Activated naive CD8-positive, alpha-beta T cell treated with anti-CD3 and anti-CD28 coated beads, Interleukin-2, amount 10 ng/mL, durations not matched to agents 7 days and 5 days (primary cell): ENCODE measurements at places on chromosomes 5 and 9.

DNA sequence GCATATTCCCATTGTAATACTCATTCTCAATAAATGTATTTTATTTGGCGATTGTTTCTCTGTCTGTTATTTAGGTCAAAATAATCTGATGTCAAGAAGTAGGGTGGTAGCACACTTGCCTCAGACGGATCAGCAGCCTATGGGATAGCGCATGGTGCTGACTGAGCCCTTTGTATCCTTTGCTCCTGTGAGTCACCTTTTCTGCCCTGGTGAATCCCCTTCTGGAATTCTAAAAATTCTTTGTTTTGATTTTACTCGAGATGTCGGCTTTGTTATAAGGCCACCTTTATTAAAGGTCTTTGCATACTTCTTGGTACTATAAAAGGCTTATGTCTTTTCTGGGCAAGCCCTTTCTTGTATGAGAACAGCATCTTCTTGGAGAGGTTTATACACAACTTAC, 1187.8 kb downstream of the CDH9 start:
- no peak for DNase-seq

DNA sequence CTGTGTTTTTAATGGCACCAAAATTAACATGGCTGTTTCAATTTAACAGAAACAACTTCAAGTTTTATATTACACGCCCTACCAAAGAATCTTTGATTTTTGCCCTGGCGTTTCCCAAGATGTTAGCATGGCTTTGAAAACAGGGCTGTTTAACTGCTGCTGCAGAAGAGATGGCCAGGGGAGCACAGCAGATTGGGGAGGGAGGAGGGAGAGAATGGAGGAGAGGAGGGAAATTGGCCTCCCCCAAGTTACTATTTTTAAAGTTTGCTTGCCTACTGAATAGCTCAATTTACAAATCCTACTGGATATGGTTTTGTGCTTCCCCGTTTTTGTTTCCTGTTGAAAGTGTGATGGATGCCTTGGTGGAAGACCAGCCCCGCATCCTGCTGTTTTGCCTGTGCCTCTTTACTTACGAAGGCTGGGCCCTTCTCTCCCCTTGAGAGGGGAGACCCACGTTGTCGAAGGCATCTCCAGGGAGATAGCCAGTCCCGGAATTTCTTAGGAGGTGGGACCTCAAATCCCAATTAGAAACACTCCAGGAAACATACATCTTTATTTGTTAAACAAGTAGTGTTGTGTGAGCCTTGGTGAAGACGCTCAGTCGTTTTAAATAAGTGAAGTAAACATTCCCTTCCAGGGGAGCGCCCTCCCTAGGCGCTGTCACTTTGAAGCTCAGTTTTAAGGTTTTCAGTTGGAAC, 98.6 kb downstream of the AOPEP start:
- DNase-seq: no peak

DNA sequence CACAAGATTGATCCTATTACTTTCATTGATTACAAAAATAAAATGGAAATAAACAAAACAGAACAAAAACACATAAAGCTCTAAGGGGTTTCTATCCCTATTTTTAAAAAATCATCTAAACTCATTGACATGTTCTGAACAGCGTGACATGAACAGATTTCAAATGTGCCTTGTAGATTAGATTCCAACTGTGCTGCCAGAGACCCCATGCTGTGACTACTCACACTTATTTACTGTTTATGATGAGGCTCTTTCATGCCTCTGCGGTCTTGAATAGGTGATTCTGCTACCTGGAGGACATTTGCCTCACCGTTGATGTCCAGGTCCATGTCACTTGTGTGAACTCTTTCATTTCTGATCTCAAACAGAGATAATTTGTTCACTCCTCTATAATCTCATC, 990.2 kb downstream of the CDH12 start:
- DNase-seq: no peak

DNA sequence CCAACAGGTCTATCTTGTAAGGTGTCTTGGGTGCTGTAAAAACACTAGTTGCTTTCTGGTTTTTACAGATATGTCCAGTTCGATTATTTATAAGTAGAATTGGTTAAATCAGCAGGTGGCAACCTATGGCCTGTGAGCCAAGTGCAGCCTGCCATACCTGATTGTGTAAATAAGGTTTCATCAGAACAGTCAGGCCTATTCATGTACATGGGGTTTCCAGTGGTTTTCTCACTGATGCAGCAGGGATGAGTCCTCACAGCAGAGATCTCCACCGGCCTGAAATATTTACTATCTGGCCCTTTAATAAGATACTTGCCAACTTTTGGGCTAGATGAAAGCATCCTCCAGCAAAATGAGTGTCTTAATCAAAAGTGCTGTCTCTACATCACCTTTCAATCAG, 132.9 kb upstream of the ICE1 start:
- no peak for DNase-seq

- DNase-seq: no peak
These were observed 521.6 kb upstream of the ST8SIA4 start for GRCh38 chr5:101424530-101425175.

GRCh38 chr9:134460206-134460605, 134.0 kb downstream of the RXRA start:
- no peak for DNase-seq

DNA sequence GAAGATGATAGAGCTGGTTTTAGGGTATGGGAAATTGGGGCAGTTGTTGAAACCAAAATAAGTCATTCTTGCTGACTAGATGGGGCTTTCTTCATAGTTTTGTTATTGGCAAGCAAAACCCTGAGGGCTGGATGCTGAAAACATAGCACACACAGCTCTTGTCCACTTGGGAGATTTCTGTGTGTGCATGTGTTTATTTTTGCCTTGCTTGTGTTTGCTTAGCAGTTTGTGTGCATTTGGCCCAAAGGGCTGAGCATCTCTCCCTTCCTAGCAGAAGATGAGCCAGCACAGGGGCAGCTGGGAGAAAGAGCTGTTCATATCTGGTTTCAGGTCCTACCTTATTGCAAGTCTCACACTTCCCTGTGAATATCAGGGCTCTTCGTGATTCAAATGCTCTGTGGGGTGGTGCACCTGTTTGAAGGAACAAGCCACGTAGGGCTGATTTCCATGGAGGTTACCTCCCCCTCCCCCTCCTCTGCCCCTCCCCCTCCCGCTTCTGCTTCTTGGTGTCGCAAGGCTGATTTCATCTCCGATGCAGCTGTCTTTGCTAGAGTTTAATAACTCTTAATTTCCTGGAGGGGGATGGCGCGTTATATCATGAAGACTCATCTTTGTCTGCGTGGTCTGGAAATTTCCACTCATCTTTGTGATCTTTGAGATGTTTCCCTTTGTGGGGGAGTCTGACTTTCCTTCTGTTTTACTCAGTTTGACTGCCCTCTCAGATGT, 296.5 kb downstream of the ARHGAP26 start:
- DNase-seq: no peak

GRCh38 chr5:172043865-172044264, 37.4 kb upstream of the FBXW11 start:
- DNase-seq: no peak

GRCh38 chr5:172364773-172365172, 81.2 kb upstream of the UBTD2 start:
- no peak for DNase-seq

DNA sequence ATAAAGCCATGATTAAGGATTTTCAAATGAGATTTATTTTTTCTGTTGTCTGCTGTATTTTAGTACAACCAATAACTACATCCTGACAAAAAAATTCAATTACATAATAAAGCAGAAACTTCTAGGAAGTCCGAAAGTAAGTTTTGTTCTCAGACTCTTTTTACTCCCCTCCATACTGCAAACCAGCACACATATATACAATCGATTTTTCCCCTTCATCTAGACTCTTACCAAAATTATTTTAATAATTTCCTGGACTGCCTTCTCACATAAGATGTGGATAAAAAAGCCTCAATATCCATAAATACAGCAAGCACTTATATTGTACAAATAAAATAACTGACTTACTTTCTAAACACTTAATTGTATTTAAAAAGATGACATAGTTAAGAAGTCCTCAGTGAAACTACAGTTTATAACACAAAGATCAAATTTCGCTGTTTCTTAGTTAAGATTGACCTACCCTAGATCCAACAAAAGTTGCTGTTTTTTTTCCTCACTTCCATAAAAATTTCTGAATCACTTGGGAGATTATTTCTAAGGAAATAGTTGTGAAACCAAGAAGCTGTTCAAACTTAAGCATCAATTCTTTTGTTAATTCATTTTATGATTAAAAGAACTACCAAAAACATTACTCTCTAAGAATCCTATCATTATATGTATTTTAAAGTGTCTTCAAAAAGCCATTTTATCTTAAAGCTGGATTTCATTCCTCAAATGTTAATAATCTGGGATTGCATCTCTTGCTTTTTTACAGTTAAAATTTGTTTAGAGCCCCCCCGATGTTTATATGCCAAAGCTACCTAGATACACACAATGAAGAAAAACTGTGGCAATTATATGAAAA, 74.7 kb upstream of the IFNE start:
- no peak for DNase-seq

DNA sequence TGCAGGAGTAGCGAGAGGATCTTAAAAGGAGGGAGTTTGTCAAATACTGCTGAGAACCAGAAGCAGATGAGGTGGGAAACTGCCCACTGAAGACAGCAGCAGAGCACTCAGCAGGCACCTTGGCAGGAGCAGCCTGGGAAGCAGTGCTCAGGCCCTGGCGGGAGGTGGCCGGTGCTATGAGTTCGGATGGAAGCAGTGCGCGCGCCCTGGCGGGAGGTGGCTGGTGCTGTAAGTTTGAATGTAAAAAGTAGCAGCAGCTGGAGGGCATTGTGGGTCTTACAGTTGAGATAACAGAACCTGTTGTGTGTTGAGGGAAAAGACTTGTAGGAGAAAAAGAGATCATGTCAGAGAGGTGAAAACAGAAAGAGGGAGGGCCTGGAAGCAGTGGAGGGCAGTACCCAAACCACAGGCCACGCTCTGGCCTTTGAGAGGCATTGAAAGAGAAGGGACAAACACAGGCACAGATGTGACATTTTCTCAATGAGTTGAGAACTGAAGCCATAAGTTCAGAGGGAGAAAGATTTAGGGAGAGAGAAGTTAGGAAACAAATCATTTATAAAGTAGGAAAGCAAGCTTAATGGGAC, 130.9 kb downstream of the ERCC6L2 start:
- no peak for DNase-seq

DNA sequence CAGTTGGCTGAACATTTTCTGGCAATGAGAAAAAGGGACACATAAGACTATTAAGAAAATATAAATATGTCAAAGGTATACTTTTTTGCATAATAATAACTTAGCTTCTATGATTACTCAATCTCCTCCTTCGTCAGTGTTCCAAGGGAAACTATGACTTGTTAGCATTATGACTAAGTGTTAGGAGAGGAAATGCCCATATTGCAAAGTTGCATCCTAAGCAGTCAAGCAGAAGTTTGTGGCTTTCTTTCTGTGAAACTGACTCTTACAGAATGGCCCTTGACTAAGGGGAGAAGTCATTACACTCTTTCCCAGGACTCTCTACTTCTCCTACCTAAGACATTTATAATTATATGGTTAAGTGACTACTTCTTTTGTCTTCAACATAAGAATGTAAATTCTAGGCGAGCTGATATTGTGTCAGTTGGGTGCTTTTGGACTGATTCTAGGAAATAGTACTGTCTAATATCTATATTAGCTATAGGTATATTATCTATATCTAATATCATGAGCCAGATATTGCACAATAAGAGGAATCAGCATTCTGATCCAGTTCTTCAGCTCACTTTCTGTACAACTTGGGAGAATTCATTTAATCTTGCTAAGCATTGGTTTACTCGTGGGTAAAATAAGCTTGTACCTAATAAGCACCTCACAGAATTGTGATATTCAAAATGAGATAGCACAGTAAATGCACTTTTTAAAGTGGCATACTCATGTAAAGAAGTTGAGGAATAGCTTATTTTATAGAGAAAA, 16.4 kb upstream of the SPINK6 start:
- no peak for DNase-seq

- DNase-seq: no peak
These were observed 9.6 kb downstream of the C9orf152 start for GRCh38 chr9:110198357-110198756.

GRCh38 chr5:13250464-13251291, 693.8 kb downstream of the DNAH5 start:
- DNase-seq: no peak

- DNase-seq: peak; percentile 82
These were observed 133.2 kb downstream of the MTX3 start for GRCh38 chr5:79857714-79858409.

GRCh38 chr5:74424162-74424868, 216.2 kb downstream of the ENC1 start:
- DNase-seq: no peak

DNA sequence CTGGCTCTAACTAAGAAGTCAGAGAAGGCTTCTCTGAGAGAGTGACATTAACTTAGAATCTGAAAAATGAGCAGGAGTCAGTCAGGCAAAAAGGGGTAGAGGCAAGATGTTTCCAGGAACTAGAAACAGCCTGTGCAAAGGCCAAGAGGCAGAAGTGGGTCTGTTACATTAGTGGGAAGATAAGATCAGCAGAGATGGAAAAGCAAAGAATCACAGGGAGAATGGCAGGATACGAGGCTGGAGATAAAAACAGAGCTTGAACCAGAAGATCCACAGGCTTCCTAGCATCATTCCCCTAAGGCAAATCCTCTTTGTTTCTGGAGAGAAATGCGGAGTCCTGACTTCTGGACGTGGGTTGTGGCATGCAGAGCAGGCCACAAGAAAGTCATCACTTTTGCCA, 27.4 kb downstream of the ASTN2 start:
- no peak for DNase-seq

GRCh38 chr9:34655394-34655793, 3.4 kb downstream of the IL11RA start:
- no peak for DNase-seq

GRCh38 chr5:16791036-16791705, 144.9 kb downstream of the MYO10 start:
- DNase-seq: no peak

DNA sequence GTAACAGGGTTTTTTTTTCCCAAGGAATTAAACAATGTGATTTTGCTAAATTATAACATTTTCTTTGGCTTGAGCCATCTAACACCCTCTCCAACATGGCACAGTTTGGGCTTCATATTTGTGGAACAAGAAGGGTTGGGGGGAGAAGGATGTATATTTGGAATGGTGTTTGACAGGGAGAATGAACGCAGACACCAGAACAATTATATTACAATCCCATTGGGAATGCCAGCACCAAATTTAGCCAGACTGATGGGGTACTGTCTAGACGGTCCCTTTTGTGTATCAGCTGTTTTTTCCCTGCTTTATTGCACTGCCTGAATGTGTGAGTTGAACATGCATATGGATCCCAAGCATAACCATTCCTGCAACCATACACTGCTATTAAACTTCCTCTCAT, 130.9 kb upstream of the TMEM161B start:
- DNase-seq: no peak

GRCh38 chr9:15104826-15105420, 194.7 kb upstream of the FREM1 start:
- DNase-seq: peak; percentile 28

GRCh38 chr5:171899792-171900191, 106.6 kb downstream of the FBXW11 start:
- no peak for DNase-seq
